Breast epithelium (tissue), 4 donors: ENCODE measurements at places on chromosomes 5 and 9. TPM values are rescaled to one million over a fixed set of nuclear protein-coding genes. Genes with fewer than 3 reads are reported as not detected.

PFN3 gene
- total RNA-seq, result not detected

- DNase-seq, result no peak
Observed at GRCh38 chr5:171623551-171624097, 162.0 kb upstream of the SMIM23 start.

- DNase-seq, result no peak
Observed at GRCh38 chr5:68898951-68899471, 194.8 kb upstream of the SLC30A5 start.

DNA sequence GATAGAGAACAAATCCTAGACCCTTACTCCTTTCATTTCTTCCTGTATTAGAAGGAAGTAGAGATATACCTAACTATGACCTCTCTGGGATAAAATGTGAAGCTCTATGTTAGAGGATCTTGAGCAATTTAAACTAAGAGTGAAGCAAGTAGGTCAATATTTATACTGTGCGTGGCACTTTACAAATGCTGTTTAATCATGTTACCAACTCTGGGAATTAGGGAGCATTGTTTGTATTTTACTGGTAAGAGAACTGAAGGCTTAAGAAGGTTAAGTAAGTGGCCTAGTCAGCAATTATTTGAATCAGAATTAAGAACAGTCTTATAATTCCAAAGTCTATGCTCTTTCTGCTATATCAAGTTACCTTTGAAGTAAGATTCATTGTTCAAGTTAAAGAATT, 12.0 kb downstream of the TNC start:
- no peak for DNase-seq

DNA sequence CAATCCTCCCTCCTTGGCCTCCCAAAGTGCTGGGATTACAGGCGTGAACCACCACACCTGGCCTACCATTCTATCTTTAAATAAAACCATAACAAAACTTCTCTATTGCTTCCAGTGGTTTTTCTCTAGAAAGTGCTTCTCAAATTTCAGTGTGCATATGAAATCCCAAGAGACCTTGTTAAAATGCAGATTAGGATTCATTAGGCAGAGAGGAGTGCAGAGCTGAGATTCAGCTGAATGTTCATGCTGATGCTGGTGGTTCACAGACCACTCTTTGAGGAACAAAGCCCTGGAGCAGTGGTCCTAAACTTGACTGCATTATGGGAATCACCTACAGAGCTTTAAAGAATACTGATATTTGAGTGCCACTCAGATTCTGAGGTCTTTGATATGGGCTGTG, 28.2 kb downstream of the CARD6 start:
- DNase-seq, result no peak

DNA sequence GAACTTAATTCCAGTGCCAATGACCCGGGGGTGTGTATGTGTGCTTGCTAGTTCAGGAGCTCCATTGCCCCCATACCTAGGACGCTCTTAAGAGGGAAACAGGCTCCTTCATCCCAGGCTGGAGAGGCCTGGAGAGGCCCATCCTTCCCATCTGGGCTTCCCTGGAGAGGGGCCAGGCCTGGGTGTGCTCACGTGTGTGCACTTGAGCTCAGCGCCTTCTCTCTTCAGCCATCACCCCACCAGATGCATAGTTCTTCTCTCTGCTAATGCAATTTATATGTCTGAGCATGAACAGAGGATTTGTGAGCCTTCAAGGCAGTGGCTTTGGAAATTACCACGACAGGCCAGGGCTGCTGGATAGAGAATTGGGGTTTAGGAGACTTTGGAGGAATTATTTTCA, 48.6 kb upstream of the SHB start:
- DNase-seq, result no peak

DNA sequence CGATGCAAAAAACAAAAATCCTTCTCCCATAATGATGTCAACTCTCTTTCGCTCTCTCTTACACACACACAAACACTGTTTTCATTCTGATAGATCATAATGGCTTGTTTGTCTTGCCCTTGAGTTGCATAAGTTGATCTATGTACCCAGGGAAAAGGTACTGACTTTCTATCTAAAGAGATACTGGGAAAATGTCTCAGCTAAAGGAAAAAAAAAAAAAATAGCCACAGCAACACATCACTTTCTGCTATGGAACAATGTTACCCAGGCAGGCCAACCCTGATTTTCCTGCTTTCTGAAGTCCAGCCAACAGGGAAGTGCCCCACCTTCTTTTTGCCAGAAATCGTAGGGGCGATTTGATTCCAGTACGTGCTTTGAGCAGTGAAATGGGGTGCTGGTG, 212.6 kb upstream of the ACTBL2 start:
- no peak for DNase-seq

DNA sequence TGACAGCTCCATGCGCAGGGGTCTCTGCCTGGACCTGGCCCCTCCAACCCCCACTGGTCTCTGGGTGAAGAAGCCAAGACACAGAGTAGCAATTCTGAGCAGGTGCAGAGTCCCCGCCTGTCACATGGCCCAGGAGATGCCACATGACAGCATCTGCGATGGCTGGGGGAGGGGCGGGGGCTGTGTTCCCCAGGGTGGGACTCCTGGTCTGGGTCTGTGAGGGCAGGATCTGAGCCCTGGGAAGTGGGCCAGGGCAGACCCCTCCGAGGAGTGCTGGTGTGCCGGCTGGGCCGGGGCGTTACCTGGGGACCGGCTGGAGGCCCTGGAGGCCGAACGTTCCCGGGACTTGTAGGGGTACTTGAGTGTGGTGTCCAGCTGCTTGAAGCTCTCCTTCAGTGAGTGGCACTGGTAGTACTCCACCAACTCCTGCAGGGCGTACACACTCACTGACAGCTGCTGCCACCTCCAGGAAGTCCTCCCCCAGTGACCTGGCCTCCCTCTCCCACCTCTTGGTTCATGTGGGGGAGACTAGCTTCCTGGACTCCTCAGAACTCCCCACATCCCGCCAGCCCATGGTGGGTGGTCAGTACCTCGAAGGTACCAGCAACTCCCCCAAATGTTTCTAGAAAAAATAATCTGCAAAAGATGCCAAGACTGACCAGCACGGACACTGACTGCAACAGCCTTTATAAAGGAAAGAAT, 32.1 kb upstream of the SARDH start:
- DNase-seq, result peak; percentile 27

GRCh38 chr5:96753848-96754247, 53.9 kb downstream of the ERAP1 start:
- DNase-seq, result no peak

DNA sequence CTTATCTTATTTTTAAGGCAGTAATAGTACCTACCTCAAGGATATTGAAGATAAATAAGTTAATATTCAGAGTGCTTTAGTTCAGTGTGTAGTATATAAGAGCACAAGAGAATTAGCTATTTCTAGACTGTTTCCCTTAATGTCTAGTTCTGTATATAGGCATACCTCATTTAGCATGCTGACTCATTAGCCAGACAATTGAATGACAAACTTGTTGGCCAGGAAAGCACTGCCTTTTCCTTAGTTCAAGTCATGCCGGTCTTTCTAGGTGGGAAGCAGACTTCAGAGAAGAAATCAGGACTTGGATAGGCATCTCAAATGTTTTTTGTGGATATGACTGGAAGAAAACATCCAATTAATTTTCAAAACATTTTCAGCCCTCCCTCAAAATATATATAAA, 3.2 kb upstream of the FBXO4 start:
- no peak for DNase-seq

- no peak for DNase-seq
Observed at GRCh38 chr5:56144211-56144610, 88.9 kb downstream of the ANKRD55 start.

- DNase-seq, result no peak
Observed at GRCh38 chr5:169595172-169595820, 11.7 kb downstream of the SPDL1 start.

GRCh38 chr5:36655161-36655560, 48.8 kb downstream of the SLC1A3 start:
- DNase-seq, result no peak

DNA sequence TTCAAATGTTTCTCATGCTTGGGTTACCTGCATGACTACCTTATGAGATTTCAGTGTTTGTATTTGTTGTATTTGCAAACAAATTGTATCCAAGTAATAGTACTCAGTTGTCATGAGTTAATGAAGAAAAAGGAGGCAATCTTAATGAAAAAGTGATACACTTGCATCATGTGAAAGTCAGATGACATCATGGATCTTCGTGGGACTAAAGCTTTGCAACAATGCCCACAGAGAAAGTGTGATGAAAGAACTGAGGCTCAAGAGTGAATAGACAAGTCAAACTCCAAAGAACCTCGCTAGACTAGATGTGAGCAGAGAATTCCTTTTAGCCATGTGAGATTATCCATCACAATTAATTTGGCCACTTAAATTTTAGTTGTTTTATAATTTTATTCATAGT, 75.4 kb upstream of the ADRB2 start:
- DNase-seq, result no peak

DNA sequence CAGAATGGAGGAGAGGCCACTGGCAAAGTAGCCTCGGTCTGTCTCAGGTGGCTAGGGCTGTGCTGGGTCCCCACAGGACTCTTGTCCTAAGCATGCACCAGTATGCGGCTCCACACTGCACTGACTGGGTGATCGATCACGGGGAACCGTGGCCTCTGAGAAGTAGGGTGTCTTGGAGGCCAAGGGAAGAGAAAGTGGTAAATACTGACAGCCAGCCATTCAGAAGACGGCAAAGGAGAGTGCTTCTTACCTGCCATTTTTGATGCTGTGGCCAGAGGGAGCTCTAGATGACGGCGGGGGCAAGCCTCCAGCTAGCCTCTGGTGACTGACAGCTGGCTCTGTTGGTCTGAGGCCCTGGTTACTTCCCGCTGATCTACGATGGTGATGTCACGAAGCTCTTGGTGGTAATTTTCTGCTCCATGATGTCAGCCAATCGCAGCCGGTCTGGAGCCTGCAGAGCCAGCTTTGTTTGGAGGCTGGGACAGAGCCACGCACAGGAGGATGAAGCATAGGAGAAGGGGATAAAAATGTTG, 40.4 kb upstream of the GADD45G start:
- DNase-seq, result no peak
